ENCODE measurements at places on chromosomes 5 and 9.

- no peak for DNase-seq
These were observed 191.5 kb downstream of the ZNF608 start for GRCh38 chr5:124554746-124555578.

DNA sequence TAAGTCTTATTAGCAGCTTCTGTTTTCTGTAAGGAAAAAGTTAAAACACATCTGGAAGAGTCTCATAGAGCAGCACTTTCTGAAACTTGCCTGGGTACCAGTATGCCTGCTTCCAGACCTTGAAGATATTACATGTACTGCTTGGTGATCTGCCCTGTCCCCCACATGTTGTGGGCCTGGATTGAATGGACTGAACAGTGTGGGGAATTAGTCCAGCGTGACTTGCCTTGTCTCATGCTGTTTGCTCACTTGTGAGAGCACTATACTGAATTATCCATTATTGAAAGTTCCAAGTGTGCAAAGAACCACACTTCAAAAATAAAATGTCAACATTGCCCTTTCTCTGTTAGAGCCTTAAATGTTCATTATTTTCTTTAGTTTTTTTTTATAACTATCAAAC, 8.9 kb downstream of the CTNNA1 start:
- DNase-seq = no peak

- DNase-seq = no peak
These were observed 8.0 kb downstream of the SLC12A2 start for GRCh38 chr5:128091579-128091978.

DNA sequence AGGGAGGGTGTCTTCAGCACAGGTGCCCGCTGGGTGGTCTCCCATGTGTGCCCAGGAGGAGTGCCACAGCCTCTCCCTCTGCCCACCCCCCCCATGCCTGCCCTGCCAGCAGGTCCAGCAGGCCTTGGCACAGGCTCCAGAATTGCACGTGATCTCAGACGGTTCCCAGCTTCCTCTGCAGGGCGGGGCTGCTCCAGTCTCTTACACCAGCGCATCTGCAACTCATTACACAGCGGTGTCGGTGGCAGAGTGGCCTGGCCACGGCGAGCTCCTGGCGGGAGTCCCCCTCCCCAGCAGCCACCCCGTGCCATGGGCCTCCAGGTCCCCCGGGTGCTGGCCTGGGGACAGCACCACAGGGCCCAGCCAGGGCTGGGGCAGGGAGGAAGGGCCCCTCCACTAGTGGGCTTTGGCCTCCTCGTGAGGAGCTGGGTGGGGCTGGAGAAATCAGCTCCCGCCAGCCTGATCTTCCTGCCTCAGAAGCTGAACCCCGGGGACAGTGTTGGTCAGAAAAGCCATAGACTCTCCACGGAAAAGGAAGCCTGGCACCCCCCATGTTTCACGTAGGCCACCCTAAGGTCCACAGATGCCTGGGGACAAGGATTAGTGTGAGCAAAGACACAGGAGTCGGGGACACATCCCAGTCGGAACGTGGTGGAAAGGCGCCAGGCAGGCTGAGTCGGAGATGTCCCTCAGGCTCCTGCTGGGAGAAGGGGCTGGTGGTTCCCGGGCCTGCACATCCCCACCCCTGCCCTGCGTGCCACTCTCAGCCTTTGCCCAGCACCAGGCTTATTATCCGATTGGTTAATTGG, 40.2 kb downstream of the RXRA start:
- no peak for DNase-seq

- no peak for DNase-seq
These were observed 134.4 kb downstream of the TMEM38B start for GRCh38 chr9:105828596-105829213.

DNA sequence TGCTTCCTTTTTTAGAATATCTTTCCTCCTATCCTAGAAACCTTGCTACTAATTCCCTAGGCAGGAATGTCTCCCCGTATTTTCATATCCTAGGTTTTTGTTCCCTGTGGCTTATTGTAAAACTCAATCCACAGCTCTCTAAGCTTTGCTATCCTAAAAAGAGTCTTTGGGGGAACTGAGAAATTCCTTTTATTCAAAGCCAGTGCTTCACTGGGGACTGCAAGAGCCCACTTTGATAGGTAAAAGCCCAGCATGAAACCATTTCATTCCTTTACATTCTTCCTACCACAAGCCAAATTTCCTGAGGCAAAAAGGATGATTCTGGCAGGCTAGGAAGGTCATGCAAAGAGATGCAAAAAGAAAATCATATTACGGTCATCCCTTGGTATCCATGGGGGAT, 5.8 kb upstream of the HACD4 start:
- DNase-seq = no peak

GRCh38 chr9:133354766-133355165, 1.5 kb downstream of the SURF1 start:
- no peak for DNase-seq

- DNase-seq = no peak
These were observed 8.8 kb downstream of the ATP10B start for GRCh38 chr5:160843240-160843639.

DNA sequence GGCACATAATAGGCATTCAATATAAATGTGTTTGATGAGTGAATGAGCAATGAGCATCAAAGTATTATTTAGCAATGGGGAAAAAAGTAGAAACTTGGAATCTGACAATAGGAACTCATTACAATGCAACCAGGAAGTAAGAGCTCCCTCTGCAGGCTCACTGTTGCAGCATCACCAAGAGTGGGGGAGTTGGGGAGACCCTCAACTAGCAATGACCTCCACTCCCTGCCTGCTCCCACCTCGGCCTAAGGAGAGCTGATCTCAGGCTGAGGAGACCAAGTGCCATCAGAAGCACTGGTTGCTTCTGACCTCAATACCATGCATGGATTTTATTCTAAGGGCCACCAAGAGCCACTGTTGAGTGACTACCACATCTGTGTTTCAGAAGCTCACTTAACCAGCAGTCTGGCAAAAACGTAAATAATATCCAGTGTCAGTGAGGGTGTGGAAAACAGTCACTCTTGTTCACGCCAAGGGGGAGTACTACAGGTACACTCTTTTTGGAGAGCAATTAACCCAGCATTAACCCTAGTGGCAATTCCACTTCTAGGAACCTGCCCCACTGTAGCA, 8.0 kb downstream of the VDAC1 start:
- DNase-seq = no peak

DNA sequence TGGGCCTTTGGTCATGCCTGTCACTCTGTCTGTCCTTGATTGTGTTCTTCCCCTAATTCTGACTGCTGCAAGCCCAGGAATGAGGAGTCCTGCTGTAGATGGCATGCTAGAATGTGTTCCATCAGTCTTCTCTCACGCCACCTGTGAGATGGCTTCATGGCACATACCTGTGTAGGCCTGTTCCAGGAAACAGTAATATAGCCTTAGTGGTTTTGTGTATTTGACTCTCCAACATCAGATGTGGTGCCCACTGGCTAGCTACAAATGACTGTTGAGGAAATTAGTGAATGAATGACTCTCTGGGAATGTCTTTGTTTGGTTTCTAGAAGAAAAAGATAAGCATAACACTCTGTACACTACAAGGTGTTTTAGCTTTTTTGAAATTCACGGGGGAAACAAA, 367.5 kb downstream of the KDM4C start:
- DNase-seq = no peak

DNA sequence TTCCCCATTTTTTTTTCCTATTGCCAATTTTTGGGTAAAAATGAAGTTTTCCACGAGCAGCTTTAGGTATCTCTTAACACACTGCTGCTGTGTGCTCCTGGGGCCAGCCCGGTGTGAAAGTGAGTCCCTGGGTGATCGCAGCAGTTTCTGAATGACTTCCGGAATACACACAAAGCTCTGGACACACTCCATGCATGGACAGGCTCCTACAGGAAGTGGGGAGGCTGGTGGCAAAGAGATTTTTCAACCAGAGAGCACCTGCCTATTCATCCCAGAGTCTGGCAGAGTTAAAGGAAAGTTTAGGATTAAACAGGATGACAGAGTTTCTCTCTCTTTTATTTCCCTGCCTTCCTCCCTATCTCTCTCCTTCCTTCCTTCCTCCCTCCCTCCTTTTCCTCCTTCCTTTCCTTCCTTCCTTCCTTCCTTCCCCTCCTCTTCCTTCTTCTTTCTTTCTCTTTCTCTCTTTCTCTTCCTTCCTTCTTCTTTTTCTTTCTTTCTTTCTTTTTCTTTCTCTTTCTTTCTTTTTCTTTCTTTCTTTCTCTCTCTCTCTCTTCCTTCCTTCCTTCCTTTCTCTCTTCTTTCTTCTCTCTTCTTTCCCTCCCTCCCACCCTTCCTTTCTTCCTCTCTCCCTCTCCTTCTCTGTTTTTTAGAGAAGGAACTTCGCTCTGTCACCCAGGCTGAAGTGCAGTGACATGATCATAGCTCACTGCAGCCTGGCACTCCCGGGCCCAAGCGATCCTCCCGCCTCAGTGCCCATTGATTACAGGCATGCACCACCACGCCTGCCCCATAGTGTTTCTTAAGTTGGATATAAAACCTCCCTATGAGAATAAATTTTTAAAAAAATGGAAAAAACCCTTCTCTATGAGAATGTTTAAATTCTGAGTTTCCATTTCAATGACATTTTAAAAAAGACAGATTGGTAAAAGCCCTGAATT, 38.7 kb upstream of the UBTD2 start:
- DNase-seq = no peak

- no peak for DNase-seq
These were observed 2.8 kb downstream of the IL6ST start for GRCh38 chr5:55991768-55992486.

DNA sequence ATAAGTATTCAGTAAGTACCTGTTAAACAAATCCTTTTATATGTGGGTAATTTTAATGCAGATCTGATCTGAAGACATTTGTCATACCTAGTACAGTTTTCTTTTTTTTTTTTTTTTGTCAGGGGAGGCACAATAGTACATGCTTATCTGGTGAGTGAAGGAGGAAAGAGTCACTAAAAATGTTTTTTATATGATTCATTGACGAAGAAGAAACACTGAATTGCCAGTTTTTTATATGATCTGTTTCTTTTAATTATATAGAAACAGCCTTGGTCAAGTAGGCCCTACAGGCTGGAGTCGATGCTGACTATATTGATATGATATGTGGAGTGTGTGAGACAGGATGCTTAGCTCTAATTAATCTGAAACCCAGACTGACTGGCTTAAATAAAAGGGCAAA, 315.2 kb downstream of the PSAT1 start:
- no peak for DNase-seq

DNA sequence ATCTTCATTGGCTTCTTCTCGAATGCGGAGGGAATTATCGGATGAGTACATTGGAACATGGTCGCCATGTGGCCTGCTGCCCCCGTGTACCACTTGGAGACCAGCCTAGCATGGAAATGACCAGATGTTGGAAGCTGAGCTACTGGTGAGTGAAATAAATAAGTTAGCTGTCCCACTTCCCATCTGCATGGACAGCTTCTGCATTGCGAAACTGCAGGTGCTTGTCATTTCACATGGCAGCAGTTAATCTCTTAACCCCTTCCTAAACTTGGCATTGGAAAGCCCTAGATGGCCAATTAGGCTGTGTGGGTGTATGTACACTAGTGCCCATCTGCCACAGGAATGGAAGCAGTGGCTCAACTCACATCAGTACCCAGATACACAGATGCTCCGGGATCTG, 246.6 kb upstream of the IL12B start:
- DNase-seq = no peak

DNA sequence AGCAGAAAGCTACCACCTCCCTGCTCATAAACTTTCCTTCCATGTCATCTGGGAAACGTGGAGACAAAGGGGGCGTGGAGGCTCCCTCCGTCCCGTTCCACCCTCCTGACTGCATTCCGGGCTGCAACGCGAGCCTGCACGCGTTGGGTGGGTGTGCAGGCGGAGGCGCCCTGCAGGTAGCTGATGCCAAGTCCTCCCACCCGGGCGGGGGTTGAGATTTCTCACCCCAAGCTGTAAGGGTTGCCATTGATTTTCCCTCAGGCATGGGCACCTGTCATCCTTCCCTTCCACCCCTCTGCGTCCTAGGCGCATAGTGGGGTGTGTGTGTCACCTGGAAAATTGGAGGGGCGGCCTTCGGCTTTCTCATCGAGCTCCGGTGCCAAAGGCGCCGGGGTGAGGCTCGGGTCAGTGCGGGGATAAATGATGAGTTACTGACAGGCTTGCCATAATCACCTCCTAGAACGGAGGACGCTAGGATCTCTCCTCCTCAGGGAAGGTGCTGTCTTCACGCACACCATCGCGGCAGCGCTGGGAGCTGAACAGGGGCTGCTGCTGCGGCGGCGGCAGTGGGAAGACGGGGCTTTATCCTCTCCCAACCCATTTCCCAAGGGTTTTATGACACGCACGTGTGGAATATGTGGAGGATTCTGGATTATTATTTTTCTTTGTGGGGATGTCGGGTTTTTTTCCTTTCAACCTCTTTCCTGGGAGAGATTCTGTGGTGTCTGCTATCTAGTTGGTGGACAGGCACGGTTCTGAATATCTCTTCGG, 973 bp downstream of the PLPPR1 start:
- DNase-seq = no peak

DNA sequence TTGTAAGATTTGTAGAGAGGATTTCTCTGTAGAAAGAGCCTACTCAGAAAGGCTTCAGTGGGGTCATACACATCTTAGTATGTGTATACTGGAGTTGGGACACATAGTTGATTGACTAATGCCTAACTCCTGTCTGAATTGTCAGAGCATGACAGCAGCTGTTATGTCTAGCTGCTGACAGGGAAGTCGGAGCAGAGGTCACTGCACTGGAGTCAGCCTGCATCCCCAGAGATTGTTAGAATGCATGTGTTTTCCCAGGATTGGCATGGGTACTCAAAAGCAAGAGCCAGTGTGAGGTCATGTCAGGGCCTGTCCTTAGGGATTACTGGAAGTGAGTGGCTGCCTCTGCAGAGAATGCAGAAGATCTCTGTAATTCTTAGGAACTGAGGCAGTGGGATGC, 82.7 kb downstream of the ITGA1 start:
- DNase-seq = no peak

Measured in activated CD4-positive, alpha-beta T cell treated with anti-CD3 and anti-CD28 coated beads, Interleukin-2, amount 50 U/mL, for 1 hour (primary cell).